ENCODE measurements at places on chromosomes 1 and 21.

DNA sequence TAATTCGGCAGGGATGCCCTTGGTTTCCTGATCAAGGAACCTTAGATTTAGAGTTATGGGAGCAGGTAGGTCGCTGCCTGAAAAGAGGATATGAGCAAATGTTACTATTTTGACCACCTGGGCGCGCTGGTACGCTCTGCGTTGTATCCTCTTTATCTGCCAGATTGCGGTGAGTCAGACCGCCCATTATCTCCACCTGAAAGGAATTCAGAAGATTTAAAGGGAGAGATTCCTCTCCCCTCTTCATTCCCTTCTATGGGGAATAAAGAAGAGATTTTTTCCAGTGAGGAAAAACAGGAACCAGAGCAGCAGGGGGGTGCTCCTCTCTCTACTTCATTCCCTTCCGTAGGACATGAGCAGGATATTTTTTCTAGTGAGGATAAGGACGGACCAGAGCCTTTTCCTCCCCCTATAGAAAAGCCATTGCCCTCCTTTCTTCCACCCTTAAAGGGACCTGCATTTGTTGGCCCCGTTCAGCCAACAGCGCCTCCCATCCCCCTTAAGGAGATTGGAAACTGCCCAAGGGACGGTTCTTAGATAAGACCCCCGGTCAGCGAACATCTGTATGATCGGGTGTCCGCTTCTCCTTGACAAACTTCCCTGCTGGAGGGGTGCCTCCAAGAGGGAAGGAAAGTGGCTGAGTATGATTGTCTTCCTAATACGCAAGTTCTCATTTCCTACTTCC, 34.1 kb downstream of the CLCA1 start:
- no peak for DNase-seq

- DNase-seq: no peak
Observed at GRCh38 chr1:231190456-231190855, 28.6 kb downstream of the TRIM67 start.

- DNase-seq: no peak
Observed at GRCh38 chr1:28194326-28195035, 18.0 kb upstream of the PTAFR start.

DNA sequence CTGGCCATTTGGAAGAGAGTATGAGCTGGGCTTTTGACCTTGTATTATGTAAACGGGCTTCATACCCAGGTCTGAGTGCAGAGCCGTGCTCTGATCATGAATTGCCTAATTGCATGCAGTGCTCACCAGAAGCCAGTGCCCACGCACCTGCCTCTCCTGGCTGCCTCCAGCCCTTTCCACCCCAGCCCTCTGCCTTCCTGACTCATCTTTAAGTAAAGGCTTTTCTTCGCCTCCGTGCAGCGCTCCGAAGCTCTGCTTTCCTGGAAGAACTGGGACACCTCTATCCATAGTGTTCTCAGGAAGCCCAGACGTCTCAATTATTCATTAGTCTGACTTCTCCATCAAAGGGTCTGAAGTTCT, 413.7 kb downstream of the PTPRU start:
- no peak for DNase-seq

- DNase-seq: peak; percentile 86
Observed at GRCh38 chr1:115158181-115158580, 68.9 kb upstream of the TSPAN2 start.

- DNase-seq: no peak
Observed at GRCh38 chr1:160859166-160859565, 3.5 kb downstream of the CD244 start.

DNA sequence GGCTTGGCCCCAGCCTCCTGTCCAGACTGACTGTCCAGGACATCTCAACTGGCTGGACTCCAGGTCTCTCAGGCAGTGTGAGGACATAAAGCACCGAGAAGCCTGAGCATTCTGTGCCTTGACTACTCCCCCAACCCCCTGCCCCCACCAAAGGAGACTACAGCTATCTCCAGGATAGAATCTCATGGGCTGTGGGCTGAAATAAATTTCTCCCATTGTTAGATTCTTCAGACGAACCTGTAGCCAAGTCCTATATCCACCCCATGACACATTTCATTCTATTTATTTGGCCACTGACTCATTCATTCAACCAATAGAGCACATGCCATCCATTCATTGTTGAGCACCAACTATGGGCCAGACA, 11.4 kb downstream of the VWA5B1 start:
- no peak for DNase-seq

GRCh38 chr1:203306965-203307541, 1.7 kb downstream of the BTG2 start:
- DNase-seq: peak; percentile 74

- DNase-seq: no peak
Observed at GRCh38 chr21:16913010-16913409, 599.8 kb upstream of the CXADR start.

DNA sequence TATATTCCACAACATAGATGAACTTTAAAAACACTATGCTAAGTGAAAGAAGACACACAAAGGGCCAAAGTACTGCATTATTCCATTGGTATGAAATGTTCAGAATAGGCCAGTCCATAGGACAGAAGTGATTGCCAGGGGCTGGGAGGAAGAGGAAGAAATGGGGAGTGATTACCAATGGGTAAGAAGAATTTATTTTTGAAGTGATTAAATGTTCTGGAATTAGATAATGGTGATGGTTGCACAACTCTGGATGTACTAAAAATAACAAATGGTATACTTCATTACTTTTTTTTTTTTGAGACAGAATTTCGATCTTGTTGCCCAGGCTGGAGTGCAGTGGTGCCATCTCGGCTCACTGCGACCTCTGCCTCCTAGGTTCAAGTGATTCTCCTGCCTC, 61.7 kb downstream of the CHD5 start:
- no peak for DNase-seq

DNA sequence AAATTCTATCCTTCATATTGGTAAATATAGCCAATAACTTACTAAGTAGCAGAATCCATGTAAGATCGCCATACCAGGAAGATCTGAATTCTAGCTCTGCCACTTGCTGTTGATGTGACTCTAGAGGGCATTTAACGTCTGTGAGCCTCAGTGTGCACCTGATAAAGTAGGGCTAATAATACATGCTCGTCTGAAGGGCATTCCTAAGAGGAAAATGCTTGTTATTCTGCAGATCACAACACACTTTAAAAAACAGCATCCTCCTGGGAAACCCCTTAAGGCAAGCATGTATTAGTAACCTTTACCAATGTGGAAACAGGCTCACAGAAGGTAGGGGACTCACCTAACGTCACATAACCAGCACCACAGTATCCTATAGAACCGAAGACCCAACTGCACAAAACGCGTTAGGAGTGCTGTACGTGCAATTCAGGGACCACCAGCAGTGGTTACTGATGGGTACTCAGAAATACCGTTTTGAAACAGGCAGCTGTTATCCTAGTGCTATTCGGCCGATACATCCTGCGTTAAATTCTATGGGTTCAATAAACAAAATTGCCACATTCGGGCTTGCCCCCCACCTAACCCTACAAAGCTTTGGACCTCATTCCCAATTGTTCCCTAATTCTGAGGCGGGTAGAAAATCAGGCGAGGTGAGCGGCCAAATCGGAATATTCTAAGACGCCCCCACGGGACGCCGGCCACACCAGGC, 758 bp downstream of the DEPDC1 start:
- DNase-seq: no peak

GRCh38 chr1:62336995-62337705, 17.9 kb upstream of the KANK4 start:
- DNase-seq: no peak

DNA sequence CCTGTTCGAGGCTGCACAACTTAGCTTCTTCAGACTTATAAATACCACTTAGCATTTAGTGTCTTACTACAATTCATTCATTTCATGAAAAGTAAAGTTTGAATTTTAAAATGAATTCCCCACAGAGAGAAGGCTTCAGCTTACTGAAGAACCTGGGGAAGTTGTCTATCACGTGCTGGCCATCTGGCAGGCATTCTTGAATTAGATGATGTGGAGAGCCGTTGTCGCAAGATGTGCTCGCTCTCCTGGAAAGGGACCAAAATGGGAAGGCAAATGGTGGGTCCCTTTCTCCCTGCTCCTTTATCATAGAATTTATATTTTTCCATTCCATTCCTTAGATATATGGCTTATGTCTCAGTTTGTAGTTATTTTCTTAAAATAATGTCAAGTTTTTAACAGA, 90.5 kb downstream of the CD247 start:
- no peak for DNase-seq

GRCh38 chr1:76595024-76595423, 272.3 kb upstream of the ST6GALNAC5 start:
- no peak for DNase-seq

DNA sequence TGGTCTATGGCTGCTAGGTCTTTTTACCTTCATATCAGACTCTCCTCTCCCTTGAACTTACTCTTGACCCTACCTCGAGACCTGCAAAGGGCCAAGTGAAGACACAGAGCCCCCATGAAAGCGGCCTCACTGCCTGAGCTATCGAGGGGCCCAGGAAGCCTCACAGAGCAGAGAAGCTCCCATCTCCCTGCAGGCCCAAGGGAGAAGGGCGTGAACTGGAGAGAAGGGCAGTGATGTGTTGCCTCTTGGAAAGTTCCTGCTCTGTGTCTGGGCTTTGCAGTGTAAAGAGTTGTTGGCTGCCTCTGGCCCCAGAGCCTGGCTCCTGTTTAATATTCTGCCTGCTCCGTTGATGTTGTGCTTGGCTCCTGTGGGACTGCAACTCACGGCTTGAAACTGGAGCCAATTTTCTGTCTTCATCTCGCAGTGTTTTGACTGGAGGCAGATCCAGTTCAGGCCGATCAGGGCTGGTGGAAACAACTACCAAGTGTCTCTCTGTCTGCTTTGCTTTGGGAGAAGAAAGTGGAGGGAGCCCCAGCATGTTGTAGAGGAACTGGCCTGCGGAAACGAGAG, 4.3 kb downstream of the SERTAD4 start:
- DNase-seq: peak; percentile 83

DNA sequence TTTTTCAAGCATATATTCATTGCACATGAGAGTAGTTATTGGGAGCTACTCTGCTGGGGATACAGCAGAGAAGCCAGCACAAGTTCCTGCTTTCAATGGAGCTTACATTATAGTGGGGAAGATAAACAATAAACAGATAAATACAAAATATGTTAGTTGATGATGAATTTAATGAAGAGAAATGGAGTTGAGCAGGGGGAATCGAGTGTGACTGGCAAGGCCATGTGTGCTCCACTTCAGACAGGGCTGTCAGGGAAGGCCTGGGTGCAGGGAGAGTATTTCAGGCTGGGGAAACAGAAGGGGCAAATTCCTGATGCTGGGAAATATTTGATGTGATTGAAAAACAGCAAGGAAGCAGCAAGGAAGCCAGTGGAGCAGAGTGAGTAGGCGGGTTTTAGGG, 21.2 kb upstream of the BRDT start:
- DNase-seq: no peak

- no peak for DNase-seq
Observed at GRCh38 chr1:211811126-211811525, 19.4 kb downstream of the LPGAT1 start.

GRCh38 chr1:187129132-187129531, 300.4 kb downstream of the PLA2G4A start:
- DNase-seq: no peak

- DNase-seq: no peak
Observed at GRCh38 chr21:34511181-34511580, 829 bp downstream of the KCNE1 start.

DNA sequence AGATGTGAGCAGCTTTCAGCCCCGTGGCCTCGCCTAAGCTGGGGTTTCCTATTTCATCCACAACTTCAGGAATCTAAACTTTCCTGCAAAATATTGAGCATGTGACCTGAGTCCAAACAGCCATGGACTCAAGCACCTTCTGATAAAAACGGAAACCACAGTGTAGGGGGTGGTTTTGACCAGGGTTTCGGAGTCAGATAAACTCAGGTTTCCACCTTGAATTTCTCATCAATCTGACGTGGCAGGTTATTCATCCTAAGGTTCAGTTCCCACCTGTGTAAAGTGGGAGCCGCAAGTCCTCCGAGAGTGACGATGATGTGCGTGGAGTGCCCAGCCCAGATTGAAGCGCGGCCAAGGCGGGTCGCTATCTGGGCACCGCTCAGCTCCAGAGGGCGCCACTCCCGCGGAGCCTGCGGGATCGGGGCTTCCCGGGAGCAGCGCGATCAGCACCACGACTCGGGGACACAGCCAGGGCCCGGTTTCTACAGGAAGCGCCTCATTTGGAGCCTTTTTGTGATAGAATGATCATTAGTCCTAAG, 871 bp upstream of the ETS2 start:
- peak; percentile 70 for DNase-seq

DNA sequence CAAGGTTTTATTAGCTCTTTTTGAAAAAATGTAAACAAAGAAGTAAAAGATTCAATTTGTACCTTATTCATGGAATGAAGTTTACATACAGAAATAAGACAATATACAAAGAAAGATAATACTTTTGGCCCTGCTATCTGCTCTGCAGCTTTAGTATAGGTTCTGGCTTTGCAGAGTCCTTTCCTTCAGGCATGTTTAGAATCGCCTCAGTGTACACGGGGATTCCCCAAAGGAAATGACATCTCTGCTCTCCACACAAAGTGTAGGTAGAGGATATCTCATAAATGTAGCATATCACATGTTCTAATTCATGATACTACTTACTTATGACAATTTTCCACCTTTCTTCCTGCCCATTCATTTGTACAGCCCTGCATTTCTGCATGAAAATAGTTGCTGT, 222.6 kb upstream of the DPYD start:
- no peak for DNase-seq

DNA sequence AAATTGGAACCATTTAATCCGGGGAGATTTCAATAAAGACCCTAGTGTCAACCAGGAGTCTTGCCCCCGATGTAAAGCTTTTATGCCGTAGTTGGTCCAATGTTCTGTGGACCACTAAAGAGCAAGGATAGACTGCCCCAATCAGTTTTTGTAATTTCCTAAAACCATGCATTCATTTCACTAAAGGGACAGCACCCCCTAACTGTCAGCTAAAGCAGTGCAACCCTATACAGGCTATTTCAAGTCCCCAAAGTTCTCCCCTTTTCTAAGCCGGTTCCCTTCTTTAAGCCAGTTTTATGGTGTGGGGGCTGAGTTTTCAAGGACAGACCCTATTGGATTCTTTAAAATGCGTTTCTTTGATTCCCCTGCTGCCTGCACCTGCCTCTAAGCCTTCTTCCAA, 12.7 kb upstream of the PDPN start:
- DNase-seq: no peak

GRCh38 chr1:52756020-52756419, 29.8 kb downstream of the ZYG11B start:
- DNase-seq: no peak

GRCh38 chr1:147853391-147853790, 49.2 kb upstream of the GJA8 start:
- no peak for DNase-seq

DNA sequence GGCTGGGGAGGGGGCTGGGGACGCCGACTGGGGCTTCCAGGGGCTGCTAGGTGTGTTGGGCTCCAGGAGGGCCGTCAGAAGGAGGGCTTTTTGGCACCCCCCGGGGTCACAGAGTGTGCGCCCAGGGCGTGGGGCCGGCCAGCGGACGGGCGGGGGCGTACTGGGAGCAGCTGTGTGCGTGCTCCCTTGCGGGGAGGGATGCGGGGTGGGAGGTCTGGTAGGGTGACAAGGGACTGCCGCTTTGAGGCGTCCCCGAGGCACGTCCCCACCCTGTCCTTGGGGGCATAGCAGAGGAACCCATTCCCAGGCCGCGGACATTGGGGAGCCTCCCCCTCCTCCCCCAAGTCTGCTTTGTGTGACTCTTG, 1.1 kb downstream of the FOXO6 start:
- DNase-seq: peak; percentile 66

Data from tibial artery (tissue), 4 donors.